ENCODE measurements at places on chromosomes 2 and 18. TPM values are rescaled to one million over a fixed set of nuclear protein-coding genes. Genes with fewer than 3 reads are reported as not detected.
A peak's percentile ranks its signal among the peaks of the same experiment; 100 is the strongest.

DNA sequence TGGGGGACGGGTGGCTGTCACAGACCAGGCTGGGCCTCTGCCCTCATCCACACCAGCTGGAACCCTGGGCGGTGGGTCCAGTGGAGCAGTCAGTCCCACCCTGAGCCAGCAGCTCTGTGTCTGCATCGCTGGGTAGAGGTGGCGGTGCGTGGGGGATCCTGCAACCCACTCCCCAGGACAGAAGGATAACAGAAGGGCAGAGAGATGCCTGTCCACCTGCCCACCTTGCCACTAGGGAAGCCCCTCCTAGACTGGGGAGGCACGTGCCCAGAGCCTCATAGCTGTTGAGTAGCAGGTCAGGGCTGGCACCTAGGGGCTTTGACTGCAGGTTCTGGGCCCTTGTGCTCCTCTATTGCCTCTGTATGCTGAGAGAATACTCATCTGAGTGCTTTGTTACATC, 2.4 kb downstream of the ATOH8 start:
- no peak for DNase-seq

Gene SLC23A3
- polyA plus RNA-seq = 3.9 TPM

Gene TLX2
- not detected for polyA plus RNA-seq

Gene CD8B2
- 0.37 TPM for polyA plus RNA-seq

- no peak for DNase-seq
Observed at GRCh38 chr2:128607911-128608506, 289.3 kb upstream of the HS6ST1 start.

DNA sequence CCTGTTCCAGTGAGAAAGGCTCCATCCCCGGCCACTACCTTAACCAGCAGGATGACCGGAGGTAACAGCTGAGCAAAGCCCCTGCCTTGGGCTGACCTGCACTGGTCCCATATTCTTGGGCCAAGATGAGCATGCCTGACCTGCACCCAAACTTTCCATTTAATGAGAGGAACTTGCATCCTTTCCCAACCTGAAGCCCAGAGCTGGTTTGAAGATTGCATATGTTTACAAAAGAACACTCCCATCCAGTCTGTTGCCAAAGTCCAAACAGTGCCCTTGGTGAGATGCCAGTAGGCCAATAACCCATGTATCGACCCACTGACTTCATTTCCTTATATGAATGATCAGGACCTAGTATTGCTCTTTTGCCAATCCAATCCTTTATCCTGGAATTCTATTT, 5.5 kb upstream of the NPAS2 start:
- no peak for DNase-seq

Gene CFAP65
- polyA plus RNA-seq = 3.1 TPM

- DNase-seq = no peak
Observed at GRCh38 chr2:10297959-10298531, 4.7 kb upstream of the HPCAL1 start.

DNA sequence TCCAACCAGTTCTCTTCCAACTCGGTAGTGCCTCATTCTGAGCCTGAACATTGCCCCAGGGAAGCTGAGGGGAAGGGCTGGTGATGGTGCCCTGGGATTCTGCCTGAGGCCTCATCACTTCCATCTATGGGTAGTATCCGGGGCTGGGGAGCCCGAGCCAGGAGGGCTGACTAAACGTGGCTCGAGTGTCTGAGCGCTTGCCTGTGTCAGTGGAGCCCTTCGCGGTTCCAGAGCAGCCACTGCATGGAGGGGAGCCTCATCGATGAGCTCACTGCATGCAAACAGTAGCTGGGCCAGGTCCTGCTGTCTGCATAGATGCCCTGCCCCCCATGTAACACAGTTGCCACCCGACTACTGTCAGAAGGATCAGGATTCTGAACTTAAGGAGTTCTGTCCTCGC, 129.3 kb downstream of the GLI2 start:
- no peak for DNase-seq

Gene ZEB2
- 268 TPM for polyA plus RNA-seq

GRCh38 chr18:681985-682384, 24.5 kb downstream of the TYMS start:
- no peak for DNase-seq

DNA sequence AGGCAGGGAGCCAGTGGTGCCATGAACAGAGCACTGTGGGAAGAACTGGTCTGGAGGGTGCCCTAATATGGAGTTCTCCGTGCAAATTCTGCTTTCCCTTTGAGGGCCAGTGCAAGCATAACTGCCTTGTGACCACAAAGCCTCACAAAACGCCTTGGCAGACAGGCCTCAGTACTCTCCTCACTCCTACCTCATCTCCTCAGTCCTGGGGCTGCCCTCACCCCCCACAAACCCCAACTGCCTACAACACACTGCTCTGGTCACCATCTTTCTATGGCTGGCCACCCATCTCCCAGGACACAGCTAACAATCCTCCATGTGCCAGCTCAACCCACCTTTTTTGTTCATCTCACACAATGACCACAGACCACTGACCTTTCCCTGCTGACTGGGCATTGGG, 8.9 kb downstream of the COX5B start:
- DNase-seq = no peak

- DNase-seq = no peak
Observed at GRCh38 chr2:238926761-238927611, 79.1 kb downstream of the TWIST2 start.

Gene GPR35
- 3.0 TPM for polyA plus RNA-seq

- DNase-seq = peak; percentile 74
Observed at GRCh38 chr2:27074738-27075565, 3.5 kb upstream of the EMILIN1 start.

DNA sequence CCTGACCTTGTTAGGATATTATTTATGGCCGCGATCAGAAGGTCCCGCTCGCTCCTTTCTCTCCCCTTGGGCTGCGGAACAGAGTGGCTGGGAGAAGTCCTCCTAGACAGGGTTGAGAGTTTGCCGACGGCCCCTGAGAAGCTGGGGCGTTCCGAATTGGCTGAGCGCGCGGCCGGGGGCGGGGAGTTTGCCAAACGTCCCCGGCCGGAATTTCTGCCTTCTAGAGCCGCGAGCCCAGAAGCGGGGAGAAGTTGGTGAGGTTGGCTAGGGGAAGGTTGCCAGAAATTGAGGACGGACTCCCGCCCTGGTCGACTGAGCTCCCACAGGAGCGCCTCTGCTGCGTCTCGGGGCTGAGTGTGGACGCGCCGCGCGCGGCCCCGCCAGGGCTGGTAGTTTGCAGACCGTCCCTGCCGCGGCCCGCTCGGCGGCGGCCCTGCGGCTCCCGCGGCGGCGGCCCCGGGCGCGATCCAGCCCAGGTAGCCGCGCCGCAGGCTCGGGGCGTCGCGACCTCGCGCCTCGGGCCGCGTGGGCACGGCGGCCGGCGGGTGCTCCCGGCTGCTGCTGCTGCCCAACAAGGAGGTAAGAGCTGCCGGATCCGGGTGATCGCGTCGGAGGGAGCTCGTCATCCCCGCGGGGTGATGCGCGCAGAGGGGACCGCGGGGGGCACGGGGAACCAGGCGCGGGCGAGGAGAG, 134.0 kb upstream of the MGAT5 start:
- DNase-seq = peak; percentile 91

- no peak for DNase-seq
Observed at GRCh38 chr2:101467306-101467705, 7.6 kb downstream of the RFX8 start.

DNA sequence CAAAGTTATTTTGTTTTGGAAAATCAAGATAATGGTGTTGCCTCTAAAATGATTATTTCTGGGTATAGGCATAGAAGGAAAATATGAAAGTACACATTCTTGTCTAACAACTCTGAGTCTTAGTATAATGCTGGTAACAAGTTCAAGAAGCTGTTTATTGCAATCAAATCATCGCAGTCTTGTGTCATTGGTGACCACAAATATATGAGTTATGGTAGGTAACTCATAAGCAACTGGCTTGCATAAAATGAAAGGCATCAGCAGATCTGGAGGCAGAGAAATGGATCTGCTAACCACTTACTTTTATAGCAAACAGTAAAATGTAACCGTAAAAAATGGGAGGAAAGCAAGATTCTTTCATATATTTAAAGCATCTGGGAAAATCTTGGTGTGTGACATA, 156.2 kb upstream of the TCF4 start:
- no peak for DNase-seq

Gene CNTNAP5
- not detected for polyA plus RNA-seq

DNA sequence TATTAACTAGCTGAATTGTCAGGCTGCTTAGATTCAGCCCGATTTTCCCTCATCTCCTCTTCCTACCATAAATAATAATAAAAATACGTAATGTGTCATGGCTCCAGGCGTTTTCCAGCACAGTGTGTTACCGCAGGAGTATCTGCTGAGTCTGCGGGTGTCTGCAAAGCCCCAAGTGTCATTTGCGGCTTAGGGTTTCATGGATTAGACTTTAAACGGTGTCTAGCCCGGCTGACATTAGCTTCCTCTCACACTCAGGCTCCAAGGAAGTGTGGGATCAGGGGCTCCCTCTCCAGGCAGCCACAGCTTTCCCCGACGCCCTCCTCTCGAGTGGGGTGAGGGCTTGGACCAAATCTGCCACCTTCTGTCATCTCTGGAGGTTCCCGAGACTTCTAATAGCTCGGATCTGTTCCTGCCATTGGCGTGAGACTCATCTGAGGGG, 14.1 kb upstream of the HOXD1 start:
- no peak for DNase-seq

DNA sequence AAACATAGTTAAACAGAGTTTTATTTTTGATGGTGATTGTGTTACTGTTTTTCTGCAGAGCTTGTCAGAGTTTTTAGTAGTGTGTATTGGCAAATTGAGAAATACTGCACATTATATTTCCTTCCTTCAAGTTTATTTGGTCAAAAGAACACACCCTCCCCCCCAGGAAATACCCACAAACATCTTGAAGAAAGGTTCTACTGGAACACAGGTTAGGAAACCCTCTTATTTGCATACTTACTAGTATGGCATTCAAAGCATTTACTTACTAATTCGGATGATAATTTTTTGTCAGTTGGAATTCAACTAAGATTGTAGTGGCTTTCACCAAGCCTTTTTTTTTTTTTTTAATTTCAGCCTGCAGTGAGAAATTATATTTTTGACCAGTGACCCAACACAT, 9.1 kb downstream of the CAB39 start:
- DNase-seq = no peak

- peak; percentile 11 for DNase-seq
Observed at GRCh38 chr2:140248623-140249022, 1468.4 kb upstream of the NXPH2 start.

DNA sequence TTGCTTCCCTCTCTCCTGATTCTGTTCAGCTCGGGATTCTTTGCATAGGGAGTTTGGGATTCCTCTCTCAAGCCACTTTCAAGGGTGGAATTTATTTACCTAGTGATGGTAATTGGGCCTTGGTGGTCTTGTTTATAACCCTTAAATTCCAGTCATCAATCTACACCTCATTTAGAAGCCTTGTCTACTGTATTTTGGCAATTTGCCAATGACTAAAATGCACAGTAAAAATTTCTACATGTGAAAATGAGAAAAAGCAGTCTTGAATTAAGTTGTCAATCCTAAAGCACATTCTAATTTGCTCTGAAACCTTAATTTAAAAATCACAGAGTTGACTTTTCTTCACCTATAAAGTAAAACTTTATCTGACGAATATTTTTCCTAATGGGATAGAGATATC, 749.2 kb upstream of the CRIM1 start:
- no peak for DNase-seq

GRCh38 chr18:21458310-21458709, 142.2 kb downstream of the ESCO1 start:
- no peak for DNase-seq

DNA sequence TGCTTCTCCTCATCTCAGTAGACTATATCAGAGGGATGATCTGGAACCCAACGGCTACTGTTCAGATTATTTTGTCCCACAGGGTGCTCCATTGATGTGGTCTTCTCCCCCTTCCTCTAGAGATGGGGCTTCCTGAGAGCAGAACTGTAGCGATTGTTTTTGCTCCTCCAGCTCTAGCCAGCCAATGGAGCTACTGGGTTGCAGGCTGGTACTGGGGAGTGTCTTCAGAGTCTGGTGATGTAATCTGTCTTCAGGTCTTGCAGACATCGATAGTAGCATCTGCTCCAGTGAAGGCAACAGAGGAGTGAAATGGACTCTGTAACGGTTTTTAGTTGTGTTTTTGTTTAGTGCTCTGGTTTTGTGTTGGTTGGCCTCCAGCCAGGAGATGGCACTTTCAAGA, 621.9 kb downstream of the RNF144A start:
- DNase-seq = no peak

Gene HTR2B
- polyA plus RNA-seq = 0.31 TPM

- no peak for DNase-seq
Observed at GRCh38 chr18:78242806-78243205, 736.8 kb upstream of the SALL3 start.

GRCh38 chr18:79852561-79853302, 55.0 kb downstream of the KCNG2 start:
- DNase-seq = no peak

GRCh38 chr2:207473049-207473930, 56.5 kb upstream of the CREB1 start:
- DNase-seq = peak; percentile 40

Gene IL1RL2
- 1.2 TPM for polyA plus RNA-seq

Gene FBXO15
- polyA plus RNA-seq = 2.4 TPM

- no peak for DNase-seq
Observed at GRCh38 chr18:39913672-39914366, 2041.2 kb upstream of the PIK3C3 start.

Gene GMPPA
- 24.0 TPM for polyA plus RNA-seq

DNA sequence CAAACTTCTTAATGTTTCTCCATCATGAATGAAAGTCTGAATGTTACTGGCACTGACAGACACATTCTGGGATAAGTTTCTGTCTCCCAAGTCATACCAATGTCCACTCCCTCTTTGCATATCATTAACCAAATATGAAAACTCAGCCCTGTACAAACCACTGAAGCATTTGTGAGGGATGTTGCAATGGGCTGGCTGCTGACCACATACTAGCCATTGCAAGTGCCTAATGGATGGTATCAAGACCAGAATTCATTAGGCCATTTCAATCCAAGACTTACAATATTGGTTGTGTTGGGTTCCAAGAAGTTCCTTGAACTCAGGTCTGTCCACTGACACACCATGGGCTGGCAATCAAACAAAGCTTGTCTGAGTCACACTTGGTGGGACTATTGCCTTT, 73.8 kb downstream of the CBLN2 start:
- DNase-seq = no peak

GRCh38 chr2:70047451-70047850, 39.8 kb upstream of the PCBP1 start:
- DNase-seq = no peak

GRCh38 chr2:240365971-240366471, 69.4 kb upstream of the GPC1 start:
- DNase-seq = no peak

DNA sequence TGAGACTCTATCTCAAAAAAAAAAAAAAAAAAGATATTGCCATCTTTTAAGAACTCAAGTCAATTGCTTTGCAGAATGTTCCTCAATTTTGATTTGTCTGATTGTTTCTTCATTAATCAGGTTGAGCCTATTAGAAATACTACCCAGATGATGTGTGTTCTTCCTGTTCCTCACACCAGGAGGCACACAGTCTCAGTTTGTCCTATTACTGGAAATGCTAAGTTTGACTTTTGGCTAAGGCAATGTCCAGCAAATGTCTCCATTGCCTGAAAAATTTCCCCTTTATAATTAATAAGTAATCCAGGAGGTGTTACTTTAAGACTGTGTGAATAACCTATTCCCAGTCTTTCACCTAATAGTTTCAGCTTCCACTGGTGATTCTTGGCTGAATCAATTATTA, 28.4 kb downstream of the BOLA3 start:
- DNase-seq = no peak

- no peak for DNase-seq
Observed at GRCh38 chr2:43196768-43197587, 29.4 kb downstream of the ZFP36L2 start.

Measured in right lung (tissue), 10 donors.